ENCODE measurements at places on chromosomes 12 and 14. TPM values are rescaled to one million over a fixed set of nuclear protein-coding genes. Genes with fewer than 3 reads are reported as not detected.
A peak's percentile ranks its signal among the peaks of the same experiment; 100 is the strongest.

DNA sequence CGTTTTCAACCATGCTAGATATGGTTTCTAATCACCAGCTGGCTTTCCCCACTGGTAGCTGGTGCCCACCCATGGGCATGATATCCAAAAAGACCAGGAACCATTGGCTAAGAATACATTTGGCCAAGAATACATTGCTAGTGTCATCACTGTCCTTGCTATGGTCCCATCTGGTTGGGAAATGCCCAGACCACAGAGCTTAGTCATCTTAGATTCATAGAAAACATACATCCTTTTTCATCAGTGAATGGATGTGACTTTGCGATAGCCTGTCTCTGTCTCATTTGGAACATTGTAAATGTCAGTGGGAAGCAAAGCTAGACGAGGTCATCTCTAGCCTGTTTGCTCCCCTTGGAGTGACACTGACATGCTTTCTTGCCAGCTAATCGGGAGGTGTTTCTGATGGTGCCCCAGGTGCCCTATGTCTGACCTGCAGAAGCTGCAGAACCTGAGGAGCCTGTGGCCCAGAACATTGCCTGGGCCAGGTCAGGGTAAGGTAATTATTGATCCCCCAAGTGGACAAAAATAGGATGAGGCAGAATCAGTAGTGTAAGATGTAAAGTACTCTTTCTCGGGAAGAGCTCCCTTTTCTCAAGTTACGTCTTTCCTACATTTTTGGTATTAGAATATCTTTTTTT lies 194.8 kb downstream of the SLC41A2 start:
- no peak for DNase-seq

DNA sequence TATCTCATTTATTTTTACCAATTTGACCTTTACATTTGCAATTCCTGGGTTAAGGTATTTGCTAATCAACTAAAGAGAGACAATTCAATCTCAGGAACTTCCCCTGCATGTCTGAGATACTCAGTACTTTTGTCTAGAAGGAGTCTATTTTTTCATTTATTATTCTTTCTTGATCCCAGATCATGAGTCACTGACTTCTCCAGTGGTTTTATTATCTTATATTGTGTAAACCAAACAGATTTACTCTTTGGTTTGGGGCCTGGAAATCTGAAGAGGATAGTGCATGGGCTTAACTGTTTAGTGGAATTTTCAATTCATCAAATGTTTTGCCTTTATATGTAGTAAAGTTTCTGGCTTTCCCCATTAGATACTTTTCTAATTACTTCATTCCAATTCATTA lies 185.4 kb downstream of the ALG10B start:
- no peak for DNase-seq

- no peak for DNase-seq
Measured at GRCh38 chr14:51472881-51473280, 178.8 kb upstream of the FRMD6 start.

DNA sequence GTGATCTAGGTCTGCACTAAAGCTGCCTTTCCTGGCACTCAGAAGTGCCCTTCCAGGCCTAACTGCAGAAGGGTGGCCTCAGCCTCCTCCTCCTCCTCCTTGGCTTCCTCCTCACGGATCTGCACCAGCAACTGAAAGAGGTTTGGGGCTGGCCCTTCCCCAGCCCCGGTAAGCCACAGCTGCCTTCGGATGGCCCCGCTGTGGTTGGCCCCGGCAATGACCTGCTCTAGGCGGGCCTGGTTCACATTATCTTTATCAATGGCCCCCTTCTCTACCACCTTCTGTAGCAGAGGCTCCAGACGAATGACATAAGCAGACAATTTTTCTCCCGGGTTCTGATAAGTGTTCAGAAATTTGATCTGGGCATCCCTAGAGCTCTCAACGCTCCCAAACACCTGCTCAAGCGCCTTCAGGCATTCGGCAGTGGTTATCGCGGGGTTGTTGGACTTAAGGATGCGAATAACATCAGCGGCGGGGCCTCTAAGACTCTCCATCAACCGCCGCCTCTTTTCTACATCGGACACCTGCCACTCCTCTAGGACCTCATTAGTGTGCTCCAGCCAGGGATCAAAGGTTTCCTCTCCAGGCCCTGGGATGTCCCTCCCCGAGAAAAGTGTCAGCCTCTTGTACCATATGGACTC lies 1.5 kb downstream of the PNMA1 start:
- DNase-seq = no peak

Gene TEDC1
- 10.6 TPM for total RNA-seq

- DNase-seq = no peak
Measured at GRCh38 chr12:123075646-123076171, 75.2 kb downstream of the PITPNM2 start.

- no peak for DNase-seq
Measured at GRCh38 chr12:62328296-62328921, 68.2 kb downstream of the USP15 start.

DNA sequence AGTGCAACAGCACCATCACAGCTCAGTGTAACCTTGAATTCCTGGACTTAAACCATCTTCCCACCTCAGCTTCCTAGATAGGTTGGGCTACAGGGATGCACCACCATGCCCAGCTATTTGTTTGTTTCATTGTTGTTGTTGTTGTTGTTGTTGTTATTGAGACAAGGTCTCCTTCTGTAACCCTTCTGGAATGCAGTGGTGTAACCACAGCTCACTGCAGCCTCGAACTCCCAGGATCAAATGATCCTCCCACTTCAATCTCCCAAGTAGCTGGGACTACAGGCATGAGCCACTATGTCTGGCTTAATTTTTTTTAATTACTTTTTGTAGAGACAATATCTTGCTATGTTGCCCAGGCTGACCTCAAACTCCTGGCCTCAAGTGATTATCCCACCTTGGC lies 1.2 kb upstream of the NEMP1 start:
- no peak for DNase-seq

- DNase-seq = peak; percentile 90
Measured at GRCh38 chr12:89353188-89353822, 1.0 kb upstream of the DUSP6 start.

DNA sequence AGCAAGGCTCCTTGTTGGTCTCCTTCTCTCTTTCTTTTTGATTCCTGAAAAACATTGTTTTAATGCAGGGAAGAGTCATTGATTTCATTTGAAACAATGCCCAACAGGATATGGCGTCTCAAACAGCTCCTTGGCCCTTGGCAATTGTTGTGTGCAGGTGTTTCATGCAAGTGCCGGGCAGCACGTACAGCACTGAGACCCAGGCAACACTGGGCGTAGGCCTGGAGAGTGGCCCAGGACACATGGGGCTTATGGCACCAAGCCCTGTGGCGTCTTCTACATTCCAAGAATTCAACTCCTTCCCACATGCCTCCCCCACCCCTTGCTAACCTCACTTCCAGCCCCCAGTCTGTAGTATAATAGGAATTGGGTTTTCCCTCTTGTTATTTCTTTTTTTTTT lies 230.4 kb downstream of the SPTSSA start:
- no peak for DNase-seq

GRCh38 chr12:70290116-70290515 lies 46.9 kb downstream of the CNOT2 start:
- DNase-seq = no peak

Gene ADAMTS20
- not detected for total RNA-seq

- DNase-seq = no peak
Measured at GRCh38 chr12:127125607-127126259, 1141.2 kb upstream of the TMEM132C start.

Gene HAL
- 210 TPM for total RNA-seq

Gene AQP6
- total RNA-seq = 0.28 TPM

Gene ENO2
- 3.6 TPM for total RNA-seq

DNA sequence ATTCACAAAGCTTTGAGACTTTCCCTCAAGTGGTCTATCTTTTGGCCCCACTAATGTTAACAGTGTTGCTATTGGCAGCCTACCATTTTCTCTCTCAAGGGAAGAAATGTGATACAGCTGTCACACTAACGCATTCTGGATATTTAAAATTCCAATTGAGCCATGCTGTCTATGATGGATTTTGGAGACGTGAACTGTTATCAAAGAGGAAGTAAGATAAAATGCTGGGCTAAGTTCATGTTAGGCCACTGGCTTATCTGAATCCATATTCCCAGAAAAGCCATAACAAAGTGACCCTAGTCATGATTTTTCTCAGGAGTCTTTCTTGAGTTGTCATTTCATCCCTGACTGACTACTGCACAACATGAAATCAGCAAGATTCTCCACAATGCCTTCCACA lies 200.2 kb downstream of the PHLDA1 start:
- DNase-seq = no peak

Gene KRT77
- not detected for total RNA-seq

DNA sequence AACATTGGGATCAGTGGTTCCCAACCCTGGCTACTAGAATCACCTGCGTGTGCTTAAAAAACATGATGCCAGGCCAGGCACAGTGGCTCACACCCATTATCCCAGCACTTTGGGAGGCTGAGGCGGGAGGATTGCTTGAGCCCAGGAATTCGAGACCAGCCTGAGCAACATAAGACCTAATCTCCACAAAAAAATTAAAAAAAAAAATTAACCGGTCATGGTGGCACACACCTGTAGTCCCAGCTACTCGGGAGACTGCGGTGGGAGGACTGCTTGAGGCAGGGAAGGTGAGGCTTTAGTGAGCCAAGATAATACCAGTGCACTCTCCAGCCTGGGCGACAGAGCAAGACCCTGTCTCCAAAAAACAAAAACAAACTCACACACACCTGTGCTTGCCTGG lies 2.0 kb downstream of the KCTD10 start:
- DNase-seq = no peak

- no peak for DNase-seq
Measured at GRCh38 chr12:20624718-20625117, 70.4 kb upstream of the SLCO1C1 start.

Gene PPM1H
- total RNA-seq = 8.0 TPM

GRCh38 chr14:64800000-64800399 lies 79.7 kb downstream of the SPTB start:
- no peak for DNase-seq

DNA sequence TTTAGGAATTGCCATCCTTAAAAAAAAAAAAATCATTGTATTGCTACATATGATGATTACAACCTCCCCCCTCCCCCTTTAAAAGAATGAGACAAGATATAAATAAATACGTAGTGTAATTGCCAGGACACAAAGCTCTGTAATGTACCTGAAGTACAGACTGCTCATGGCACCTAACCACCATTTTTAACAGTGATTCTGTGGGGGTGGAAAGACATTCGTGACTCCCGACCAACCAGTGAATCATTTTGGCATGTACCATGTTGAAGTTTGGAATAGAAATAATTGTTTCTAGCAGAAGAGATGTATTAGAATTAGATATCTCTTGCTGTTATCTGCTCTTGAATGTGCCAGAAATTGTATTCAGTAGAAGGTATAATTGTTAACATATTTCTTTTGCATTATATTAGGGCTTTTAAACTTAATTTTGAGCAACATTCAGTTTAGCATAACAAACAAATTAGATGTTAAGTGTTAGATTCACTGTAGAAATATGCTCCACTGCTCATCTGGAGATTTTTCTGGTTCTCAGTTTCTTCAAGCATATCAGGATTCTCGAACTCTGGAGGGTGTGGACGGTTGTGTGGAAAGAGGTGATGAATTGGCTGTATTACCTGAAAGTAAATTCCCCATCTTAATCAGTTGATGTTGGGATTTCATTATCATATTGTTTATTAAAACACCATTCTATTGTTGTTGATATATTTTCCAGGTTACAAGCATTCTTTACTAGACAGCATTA lies 31.1 kb downstream of the FRS2 start:
- DNase-seq = no peak

- peak; percentile 58 for DNase-seq
Measured at GRCh38 chr14:94501588-94502516, 7.4 kb downstream of the SERPINA12 start.

GRCh38 chr12:49703647-49704137 lies 3.5 kb downstream of the FMNL3 start:
- no peak for DNase-seq

GRCh38 chr14:37558740-37559139 lies 36.3 kb downstream of the FOXA1 start:
- no peak for DNase-seq

DNA sequence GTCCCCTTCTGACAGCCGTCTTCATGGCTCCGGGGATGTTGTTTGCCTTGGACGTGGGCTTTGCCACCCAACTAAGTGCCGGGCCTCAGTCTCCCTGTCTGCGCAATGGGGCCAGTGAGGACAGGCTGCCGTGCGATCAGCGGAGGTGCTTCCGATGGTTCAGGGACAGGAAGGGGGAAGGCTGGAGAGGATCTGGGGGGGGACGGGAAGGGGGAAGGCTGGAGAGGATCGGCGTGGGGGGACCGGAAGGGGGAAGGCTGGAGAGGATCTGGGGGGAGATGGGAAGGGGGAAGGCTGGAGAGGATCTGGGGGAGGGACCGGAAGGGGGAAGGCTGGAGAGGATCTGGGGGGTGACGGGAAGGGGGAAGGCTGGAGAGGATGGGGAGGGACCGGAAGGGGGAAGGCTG lies 3.4 kb downstream of the MMP17 start:
- no peak for DNase-seq

- no peak for DNase-seq
Measured at GRCh38 chr12:58554522-58555157, 365.7 kb downstream of the LRIG3 start.

- DNase-seq = peak; percentile 70
Measured at GRCh38 chr12:570435-570920, 92.8 kb downstream of the NINJ2 start.

GRCh38 chr14:64971491-64971942 lies 619 bp downstream of the RAB15 start:
- no peak for DNase-seq

Gene IRF2BPL
- 18.1 TPM for total RNA-seq

DNA sequence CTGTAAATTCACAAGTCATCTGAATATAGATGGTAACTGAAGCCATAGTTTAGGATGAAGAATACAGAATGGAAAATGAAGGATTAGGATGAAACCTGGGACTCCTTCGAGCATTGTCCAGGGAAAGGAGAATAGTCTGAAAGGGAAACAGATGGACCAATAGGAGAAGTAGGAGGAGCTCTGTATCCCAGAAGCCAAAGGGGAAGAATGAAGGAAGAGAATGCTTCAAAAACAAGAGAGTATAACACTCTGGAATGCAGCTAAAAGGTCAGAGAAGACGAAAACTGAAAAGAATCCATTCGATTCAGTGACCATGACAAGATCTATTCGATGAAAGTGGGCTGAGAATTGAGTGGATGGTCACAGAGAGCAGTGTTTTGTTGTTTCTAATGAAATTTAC lies 1.0 kb downstream of the GMFB start:
- DNase-seq = no peak

- no peak for DNase-seq
Measured at GRCh38 chr12:21528953-21529352, 2.9 kb downstream of the SPX start.

GRCh38 chr14:76844223-76844622 lies 18.0 kb downstream of the LRRC74A start:
- DNase-seq = peak; percentile 56
